ENCODE measurements at places on chromosomes 12 and 14.

- no peak for DNase-seq
Observed at GRCh38 chr12:6096527-6096926, 27.9 kb downstream of the VWF start.

DNA sequence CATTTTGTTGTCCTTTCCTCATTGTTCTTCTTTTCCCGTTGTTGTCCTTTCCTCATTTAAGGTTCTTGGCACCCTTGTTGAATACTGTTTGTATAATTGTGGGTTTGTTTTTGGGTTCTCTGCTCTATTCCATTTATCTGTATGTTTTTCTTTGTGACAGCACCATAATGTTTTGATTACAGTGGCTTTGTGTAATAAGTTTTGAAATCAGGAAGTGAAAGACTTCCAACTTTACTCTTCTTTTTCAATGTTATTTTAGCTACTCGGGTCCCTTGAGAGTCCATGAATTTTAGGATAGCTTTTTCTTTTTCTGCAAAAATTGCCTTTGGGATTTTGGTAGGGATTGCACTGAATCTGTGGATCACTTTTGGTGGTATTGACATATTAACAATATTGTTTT lies 28.1 kb downstream of the ETNK1 start:
- no peak for DNase-seq

GRCh38 chr12:111505601-111506036 lies 93.5 kb downstream of the ATXN2 start:
- no peak for DNase-seq

- DNase-seq: no peak
Observed at GRCh38 chr12:17550011-17550410, 540.0 kb downstream of the RERGL start.

DNA sequence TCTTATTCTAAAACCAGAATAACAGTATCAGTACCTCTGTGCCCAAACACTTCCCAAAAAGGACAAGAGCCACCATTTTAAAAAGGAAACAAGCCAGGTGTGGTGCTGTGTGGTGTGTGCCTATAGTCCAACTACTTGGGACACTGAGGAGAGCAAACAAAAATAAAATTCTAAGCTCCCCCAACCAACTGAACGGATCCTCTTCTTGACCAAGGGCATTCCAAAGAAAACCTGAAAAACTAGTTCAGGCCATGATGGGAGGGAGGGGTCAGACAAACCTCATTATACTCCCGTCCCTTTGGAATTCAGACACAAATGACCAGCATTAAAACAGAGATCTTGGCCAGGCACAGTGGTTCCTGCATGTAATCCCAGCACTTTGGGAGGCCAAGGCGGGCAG lies 20.5 kb downstream of the SLC11A2 start:
- DNase-seq: no peak

DNA sequence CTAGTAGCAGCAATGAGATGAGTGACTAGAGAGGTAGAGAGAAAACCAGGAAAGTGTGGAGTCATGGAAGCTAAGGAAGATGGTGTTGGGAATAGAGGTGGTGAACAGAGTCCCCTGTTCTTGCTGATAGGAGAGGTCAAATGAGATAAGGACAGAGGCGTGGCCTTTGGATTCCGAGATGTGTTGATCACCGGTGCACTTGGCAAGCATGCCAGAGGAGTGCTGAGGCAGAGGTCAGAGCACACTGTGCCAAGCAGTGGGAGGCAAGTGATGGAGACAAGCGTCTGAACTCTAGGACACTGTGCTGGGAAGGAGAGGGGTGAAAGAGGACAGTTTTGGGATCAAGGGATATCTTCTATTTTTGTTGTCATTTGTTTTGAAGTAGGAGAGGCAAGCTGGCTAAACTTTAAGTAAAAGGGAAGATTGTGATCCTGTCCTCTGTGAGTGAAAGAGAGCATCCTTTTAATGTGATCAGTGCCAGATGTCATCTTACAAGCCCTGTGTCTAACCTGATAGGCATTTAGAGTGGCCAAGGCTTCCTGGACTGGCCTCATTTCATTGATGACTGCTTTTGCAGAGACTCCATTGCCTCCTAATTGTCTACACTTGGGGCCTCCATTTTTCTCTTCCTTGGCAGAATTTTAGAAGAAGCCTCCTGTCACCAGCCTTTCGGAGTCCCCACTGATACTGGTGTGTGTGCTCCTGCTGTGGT lies 336.4 kb downstream of the CACNA1C start:
- DNase-seq: no peak

GRCh38 chr14:28758885-28759652 lies 7.5 kb upstream of the FOXG1 start:
- DNase-seq: no peak

- no peak for DNase-seq
Observed at GRCh38 chr12:100187857-100188519, 12.6 kb upstream of the ACTR6 start.

DNA sequence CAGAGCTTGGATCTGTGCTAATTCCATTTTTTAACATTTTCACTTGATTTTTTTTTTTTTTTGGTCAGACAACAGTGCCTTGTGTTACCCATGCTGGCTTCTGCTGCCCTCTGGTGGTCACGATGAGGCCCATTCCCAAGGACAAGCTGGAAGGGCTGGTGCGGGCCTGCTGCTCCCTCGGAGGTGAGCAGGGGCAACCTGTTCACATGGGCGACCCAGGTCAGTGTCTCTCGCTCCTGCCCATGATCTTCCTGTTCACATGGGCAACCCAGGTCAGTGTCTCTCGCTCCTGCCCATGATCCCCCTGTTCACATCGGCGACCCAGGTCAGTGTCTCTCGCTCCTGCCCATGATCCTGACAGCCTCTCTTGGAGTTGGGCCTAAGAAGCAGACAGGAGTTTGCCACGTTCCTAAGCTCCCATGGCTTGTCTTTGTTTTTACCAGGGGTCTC lies 59.4 kb downstream of the DGLUCY start:
- DNase-seq: peak; percentile 68
